ENCODE measurements at places on chromosomes 3 and 15.

- no peak for DNase-seq
Observed at GRCh38 chr15:62994975-62995681, 47.4 kb upstream of the TPM1 start.

DNA sequence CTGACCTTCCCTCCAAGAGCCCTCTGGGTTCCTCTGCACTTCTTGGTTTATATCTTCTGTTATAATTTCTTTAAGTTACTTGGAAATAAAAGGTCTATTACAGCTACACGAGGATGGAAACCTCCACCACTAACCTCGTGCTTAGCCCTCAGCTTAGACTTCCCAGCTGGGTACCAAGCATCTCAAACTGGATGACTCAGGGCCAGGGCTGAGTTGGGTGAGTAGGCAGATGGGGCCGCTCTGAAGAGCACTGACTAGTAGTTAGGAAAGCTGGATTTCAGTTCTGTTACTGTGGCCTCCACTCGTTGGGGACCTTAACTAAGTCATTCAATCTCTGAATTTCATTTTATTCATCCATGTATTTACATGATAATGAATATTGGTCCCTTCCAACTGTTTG, 1036.6 kb downstream of the IGSF11 start:
- DNase-seq: no peak

- DNase-seq: no peak
Observed at GRCh38 chr3:99330924-99331532, 307.4 kb upstream of the COL8A1 start.

GRCh38 chr3:43641306-43642114, 19.7 kb upstream of the ANO10 start:
- DNase-seq: no peak

GRCh38 chr15:22980189-22981050, at the start of gene CYFIP1:
Gene CYFIP1 (minus strand): TSS chr15:22980368. CDS start chr15:22947285, 33,083 bp downstream.
- DNase-seq: peak; percentile 95

DNA sequence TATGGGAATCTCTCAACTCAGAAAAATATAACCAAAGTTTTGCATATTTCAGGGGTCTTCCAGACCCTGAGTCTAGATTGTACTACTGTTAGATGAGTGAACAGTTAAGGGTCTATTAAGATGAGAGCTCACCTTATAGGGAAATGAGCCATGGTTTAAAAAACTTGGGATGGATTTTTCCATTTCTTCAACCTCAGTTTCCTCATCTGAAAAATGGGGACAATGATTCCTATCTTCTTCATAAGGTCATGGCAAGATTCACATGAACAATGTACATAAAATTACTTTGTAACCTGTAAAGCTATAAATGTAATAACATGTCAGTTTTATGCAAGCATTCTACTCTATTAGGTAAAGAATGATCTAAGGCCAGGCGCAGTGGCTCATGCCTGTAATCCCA, 28.7 kb downstream of the NPTN start:
- no peak for DNase-seq

DNA sequence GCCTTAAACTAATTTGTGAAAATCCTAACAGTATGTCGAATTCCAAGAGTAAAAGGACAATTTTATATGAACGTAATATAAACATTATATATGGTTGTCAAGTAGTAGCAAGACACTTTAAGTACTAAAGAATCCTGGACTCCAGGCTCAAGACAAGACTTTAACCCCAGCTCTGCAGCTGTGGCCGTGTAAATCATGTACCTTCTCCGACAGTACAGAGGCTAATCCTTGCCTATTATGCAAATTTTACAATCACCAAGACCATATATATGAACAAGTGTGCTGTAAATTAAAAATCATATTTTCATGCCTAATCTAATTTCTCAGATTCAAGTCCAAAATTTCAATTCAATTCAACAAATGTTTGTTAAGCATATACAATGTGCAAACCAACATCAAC, 35.8 kb downstream of the RBM15B start:
- DNase-seq: no peak

DNA sequence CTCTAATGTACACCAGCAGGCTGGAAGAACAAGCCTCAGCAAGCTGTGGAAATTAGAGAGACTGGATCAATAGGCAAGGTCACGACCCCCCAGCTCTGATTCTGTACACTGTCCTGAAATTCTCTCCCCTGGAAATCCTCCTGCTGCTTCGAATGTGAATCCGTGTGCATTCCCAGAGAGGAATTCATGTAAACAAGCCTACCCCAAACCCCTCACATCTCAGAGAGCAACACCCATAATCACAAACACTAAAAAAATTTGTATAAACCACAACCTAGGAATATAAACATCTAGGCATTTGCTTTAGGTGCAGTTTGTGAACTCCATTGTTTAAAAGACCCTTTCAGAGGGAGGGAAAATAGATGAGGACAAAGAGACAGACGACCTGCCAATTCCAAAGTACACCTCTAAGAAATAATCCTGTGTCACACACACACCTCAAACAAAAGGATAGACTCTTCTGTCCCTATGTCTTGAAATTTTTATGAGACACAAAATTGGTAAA, 325.2 kb downstream of the WDR72 start:
- no peak for DNase-seq

- no peak for DNase-seq
Observed at GRCh38 chr15:34047893-34048775, 9.1 kb upstream of the AVEN start.

GRCh38 chr3:135792174-135792573, 173.4 kb upstream of the PPP2R3A start:
- DNase-seq: no peak

DNA sequence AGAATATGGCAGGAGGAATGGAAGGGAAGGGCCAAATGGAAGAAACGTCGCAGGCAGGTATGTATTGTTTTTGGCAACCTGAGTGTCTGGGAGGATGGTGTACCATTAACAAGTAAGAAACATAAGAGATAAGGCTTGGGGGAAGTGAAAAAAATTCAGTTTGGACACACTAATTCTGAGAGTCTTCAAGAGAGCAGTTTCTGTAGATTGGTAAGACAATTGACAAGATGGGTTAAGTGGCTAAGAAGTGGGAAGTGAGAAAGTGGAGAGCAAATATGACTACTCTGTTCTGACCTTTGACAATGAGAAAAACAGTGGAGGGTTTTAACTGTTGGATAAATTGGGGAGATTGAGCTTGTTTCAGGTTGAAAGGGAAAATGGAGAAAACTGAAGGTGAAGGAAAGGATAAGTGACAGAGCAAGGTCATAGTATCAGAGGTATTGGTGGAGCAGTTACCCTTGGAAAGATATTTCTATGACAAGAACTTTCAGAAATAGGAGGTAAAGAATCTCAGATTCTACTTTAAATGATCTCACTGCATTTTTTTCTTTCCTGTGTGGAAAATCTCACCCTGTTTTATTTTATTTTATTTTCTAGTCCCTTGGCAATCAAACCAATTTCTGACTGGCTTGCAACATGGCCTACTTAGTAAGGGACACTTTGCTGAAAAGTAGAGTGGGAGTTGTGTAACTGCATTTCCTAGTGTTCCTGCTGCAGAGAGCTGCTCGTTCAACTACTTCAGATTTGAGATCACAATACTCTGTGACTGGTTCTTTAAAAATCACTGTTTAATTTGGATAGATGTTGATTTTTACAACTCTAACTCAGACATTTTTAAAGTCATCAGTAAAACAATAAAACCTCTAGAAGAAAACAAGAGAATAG, 23.1 kb upstream of the GABPB1 start:
- DNase-seq: no peak

DNA sequence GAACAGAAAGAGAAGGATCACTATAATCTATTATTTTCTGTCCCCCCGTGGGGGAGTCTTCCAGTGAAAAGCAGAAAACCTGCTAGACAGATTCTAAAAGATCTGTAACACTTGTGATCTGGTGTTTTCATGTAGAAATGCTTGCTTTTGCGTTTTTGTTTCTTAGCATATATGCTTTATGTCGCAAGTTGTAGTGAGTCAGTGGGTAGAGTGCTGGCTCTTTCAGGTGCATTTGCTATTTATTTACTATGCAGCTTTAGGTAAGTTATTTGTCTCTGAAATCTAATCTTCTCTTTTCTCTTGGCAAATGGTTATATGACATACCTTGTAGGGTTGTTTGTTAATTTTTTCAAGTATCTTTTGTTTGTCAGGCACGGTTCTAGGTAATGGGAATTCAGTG, 9.4 kb downstream of the AKAP13 start:
- no peak for DNase-seq

- DNase-seq: no peak
Observed at GRCh38 chr3:78257951-78258530, 1218.1 kb downstream of the ROBO2 start.

DNA sequence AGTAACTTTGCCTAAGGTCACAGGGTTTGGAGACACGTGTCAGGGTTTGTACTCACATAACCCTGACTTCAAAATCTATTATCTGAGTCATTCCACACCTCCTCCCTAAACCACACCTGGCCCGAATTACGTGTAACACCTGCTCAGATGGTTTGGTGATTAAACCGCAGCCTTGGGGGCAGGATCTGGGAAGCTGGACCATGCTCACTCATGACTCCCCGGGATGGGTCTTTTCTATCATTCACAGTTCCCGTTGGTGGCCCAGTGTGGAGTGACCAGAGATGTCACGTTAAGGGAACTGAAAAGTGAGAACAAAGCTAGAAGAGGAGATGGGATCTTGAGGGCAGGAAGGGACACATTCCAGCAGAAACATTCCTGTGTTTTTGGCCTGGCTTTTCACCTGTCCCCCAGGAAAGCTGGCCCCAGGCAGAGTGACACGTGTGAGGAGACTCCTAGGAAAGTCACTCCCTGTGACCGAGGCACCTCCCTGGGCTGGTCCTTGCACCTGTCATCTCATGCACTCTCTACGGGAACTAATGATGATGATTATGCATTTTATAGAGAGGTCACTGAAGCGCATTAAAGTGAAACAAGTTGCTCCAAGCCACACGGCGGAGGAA, 75.4 kb upstream of the POMGNT2 start:
- peak; percentile 62 for DNase-seq

GRCh38 chr3:56799251-56799882, 2.4 kb downstream of the ARHGEF3 start:
- peak; percentile 65 for DNase-seq

DNA sequence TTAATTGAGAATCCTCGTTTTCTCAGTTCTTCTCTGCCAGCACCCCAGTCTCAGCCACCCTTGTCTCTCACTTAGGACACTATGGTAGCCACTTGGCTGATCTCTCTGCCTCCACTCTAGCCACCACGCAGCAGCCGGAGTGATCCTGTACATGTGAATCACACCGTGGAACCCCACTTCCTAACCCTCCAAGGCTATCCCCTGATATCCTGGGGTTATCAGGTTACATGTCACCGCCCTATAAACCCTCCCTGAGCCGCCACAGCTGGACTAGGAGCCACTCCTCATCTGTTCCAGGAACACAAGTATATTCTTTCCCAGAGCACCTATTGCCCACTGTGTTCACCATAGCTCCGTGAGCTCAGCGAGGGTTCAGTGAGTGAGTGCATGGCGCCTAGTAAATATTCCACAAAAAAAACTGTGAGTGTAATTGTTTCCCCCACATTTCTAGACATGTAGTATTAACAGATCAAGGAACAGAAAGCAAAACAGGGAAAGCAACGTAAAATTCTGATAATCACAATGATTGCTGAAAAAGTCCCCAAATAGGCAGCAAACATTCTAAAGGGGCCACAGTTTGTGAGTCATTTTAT, 661 bp upstream of the PARP14 start:
- DNase-seq: peak; percentile 48

DNA sequence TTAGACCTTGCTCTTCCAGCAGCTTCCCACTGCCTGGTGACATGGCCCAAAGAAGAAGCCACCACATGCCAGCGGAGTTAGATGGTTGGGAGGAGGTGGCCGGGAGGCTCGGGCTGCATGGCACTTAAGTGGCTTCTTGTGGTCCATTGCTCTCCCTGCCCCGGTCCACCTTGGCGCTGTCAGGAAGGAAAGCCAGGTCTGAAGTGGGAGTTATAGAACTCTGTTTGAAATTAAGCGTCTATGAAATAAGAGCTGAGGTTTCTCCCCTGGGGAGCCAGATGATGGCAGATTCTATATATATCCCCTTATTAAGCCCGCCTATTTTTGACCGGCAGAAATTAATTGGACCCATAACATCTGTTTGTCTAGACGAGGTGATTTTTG, 61.2 kb downstream of the ITGA11 start:
- no peak for DNase-seq

- no peak for DNase-seq
Observed at GRCh38 chr3:178001670-178002101, 534.5 kb upstream of the KCNMB2 start.

DNA sequence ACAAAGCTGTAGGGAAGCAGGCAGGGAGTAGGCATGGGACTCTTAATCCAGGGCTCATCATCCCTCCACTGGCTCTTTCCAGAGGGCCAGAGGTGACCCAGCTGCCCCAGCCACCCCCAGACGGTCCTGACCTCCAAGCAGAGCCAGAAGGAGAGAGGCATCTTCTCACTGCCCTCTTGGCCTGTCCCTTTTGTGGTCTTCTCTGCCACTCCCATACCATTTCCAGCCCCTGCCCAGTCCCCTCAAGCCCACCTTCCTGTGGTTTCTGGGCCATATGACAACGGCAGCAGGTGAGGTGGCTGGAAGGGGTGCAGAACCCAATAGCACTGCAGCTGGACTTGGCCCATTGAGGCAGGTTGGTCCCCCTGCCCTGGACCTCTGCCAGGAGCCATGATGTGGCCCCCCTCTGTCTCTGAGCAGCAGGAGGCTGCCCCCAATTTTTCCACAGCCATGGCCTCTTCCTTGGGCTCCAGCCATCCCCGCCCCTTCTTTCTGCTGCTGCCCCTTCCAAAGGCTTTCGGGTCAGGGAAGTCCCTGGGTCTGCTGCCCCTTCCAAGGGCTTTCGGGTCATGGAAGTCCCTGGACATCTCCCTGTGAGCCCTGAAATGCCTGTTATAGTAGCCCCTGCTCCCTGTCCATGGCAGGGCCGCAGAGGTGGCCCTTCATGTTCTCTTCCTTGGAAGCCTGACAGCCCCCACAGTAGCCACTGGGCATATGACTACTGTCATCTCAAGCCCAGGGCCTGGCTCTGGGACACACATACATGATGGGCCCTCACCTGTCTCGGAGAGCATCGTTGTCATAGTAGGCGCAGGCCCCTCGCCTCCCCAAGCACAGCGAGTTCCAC, 39.5 kb upstream of the RAB6B start:
- no peak for DNase-seq

GRCh38 chr3:125001557-125002413, 54.0 kb downstream of the HEG1 start:
- DNase-seq: no peak

- DNase-seq: peak; percentile 62
Observed at GRCh38 chr15:27017168-27017809, 46.3 kb downstream of the GABRG3 start.
